Muscle of leg (tissue), 16 donors: ENCODE measurements at places on chromosomes 2 and 18. TPM values are rescaled to one million over a fixed set of nuclear protein-coding genes. Genes with fewer than 3 reads are reported as not detected.

- DNase-seq, result no peak
- no peaks in the 10 kb centered on the region for H3K36me3 ChIP-seq
- H3K27me3 ChIP-seq, result peaks cover 2% of the 10 kb centered on the region
- H3K27ac ChIP-seq, result no peak overlapping the region
- H3K4me3 ChIP-seq, result no peak overlapping the region
These were observed 777 bp upstream of the RAB17 start for GRCh38 chr2:237591141-237591881.

GRCh38 chr2:191912764-191913163, 65.9 kb upstream of the CAVIN2 start:
- H3K27ac ChIP-seq, result no peak overlapping the region
- H3K36me3 ChIP-seq, result no peaks in the 10 kb centered on the region
- no peak overlapping the region for H3K4me3 ChIP-seq

- peaks cover 6% of the 10 kb centered on the region for H3K27me3 ChIP-seq
- peaks cover 61% of the 10 kb centered on the region for H3K4me1 ChIP-seq
- H3K27ac ChIP-seq, result peak overlapping the region; percentile 75
- H3K4me3 ChIP-seq, result no peak overlapping the region
These were observed 34.7 kb upstream of the MBP start for GRCh38 chr18:77167251-77167650.

QPCT gene
- total RNA-seq, result 6.3 TPM
